ENCODE measurements at places on chromosomes 7 and 10.

DNA sequence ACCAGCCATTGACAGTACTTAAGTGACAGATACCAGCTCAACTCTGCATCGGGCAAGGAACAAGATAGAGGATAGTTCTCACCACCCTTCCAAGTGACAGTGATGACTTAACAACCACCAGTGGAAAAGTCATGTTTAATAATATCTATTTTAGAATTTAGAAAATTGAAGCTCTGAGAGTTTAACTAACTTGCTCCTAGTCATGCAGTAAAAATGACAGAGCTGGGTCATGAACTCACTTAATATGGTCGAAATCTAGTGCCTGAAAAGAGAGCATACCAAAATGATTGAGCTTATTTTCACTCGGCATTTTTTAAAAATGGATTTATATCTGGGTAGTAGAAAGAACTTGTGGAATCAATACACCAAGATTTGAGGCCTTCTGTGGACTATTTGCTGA is 367.8 kb upstream of the IGFBP3 start:
- no peak for DNase-seq

- DNase-seq = no peak
These were observed 59.0 kb upstream of the CHST15 start for GRCh38 chr10:124152139-124153022.

DNA sequence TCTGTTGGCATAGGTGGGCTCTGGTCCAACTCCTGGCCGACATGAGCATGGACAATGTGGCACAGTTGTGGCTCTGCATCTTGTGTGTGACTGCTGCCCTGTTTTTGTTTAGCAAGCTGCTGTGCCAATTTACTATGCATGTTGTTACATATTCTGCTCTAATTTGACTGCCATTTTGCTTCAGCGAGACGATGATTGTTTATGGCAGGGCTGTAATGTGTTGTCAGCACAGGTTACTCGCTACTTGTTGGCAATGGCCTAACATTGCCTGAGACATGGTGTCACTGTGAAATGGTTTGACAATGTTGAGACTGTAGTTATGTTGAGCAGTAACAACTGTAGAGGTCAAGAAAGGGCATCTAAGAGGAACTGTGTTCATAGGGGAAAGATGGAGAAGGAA is 659.6 kb downstream of the AUTS2 start:
- DNase-seq = no peak

- DNase-seq = no peak
These were observed 25.0 kb downstream of the SHH start for GRCh38 chr7:155787171-155787851.

- DNase-seq = no peak
These were observed 110.1 kb downstream of the JAZF1 start for GRCh38 chr7:28070297-28071055.

GRCh38 chr7:30968747-30969603 is 5.2 kb downstream of the GHRHR start:
- no peak for DNase-seq

- no peak for DNase-seq
These were observed 287.2 kb downstream of the AUTS2 start for GRCh38 chr7:69885431-69885830.

DNA sequence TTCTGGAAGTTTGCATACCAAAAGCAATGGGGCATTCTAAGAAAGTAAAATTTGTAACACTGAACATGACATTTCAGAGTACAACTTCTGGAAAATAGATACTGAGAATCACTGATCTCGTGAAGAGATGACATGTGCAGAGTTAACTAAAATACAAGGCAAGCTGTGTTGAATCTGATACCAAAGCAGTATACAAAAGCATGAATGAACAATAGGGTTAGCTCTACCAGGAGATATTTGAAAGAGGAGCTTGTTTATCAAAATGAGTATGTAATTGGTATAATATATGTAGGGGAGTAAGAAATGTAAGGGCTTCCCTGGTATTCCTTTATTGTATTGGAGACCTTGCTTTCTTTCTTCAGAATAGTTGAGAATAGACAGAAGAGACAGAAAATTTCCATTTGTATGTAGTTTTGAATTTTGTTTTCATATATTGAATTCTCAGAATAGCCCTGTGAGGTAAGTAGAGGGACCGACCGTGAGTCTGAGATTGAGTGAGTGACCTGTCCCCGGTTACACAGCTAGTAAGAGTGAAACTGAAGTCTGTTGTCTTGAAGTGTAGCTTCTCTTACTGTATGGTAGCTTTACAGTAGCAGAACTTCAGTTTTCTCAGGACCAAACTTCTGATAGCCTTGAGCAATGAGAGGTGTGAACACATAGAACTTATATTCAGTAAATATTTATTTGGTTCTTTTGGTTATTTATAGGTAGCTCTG is 5.0 kb downstream of the HBP1 start:
- DNase-seq = no peak

GRCh38 chr7:44219371-44220045 is 18.7 kb downstream of the YKT6 start:
- DNase-seq = no peak

Data from stimulated activated CD4-positive, alpha-beta T cell treated with anti-CD3 and anti-CD28 coated beads, Interleukin-4, amount 100 ng/mL, for 4 hours (primary cell).